Activated CD4-positive, alpha-beta T cell treated with anti-CD3 and anti-CD28 coated beads for 36 hours (primary cell): ENCODE measurements at places on chromosomes 16 and 17. TPM values are rescaled to one million over a fixed set of nuclear protein-coding genes. Genes with fewer than 3 reads are reported as not detected.

DNA sequence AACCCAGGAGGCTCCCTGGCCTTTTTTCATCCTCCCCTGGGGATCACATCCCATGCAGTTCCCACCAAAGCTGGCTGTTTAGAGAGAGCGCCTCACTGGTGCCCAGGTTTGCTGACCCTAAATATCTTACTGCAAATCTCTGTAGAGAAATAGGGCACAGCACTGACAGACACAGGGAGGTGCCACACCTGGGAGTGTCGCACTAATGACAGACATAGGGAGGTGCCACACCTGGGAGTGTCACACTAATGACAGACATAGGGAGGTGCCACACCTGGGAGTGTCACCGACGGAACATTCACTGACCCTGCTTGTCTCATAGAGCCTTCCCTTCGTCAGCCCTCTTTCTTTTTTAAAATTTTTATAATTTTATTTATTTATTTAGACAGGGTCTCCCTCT, 25.6 kb downstream of the UNK start:
- DNase-seq = no peak
- H3K27ac ChIP-seq = no peak overlapping the region
- no peak overlapping the region for H3K4me3 ChIP-seq
- peaks cover 4% of the 10 kb centered on the region for H3K4me1 ChIP-seq
- H3K27me3 ChIP-seq = no peaks in the 10 kb centered on the region

Gene CIBAR2
- total RNA-seq = not detected

DNA sequence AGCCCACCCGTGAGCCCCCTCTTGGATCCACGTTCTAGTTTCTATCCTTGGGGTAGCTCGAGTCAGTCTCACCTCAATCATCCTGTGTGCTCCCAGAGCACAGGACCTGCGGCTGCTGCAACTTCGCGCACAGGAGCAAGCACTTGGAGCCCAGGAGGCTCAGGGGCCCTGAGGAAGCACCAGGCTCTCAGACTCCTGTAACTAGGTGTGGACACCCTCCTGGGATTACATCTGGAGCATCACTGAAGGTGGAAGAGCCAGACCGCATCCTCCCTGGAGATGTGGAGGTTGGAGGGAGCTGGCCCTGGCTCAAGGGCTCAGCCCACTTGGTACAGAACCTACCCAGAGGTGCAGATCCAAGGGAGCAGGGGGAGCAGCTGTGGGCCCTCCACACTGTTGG, 2.7 kb downstream of the HBQ1 start:
- no peak overlapping the region for H3K4me3 ChIP-seq
- H3K36me3 ChIP-seq = peaks cover 4% of the 10 kb centered on the region
- DNase-seq = no peak

DNA sequence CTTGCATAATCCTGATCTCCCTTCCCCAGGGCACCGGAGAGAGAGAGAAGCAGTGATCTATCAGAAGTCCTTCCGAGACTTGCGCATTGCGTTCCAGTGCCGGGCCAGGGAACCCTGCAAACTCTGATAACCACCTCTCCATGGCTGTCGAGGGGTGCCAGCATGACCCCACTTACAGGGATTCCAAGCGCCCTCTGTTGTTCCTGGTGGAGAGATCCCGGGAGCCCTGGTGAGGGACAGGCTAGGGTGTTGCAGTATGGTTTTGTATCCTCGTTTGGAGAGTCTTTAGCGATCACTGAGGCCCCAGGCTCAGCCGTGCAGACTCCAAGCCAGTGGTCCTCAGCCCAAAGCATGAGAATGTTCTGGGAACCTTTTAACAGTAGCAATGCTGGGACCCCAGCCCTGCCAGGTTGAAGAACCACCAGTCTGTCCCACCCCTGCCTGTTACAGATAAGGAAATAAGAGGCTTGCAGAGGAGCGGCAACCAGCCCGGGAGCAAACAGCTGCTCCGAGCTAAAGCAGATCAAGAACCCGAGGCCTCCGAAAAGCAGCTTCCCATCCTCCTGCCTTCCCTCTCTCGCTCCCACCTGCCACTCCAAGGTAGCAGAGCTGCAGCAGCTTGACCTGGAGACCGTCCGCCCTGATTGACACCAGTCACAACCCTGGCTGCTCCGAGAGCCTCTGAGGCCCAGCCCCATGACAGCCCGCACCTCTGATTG, 150.3 kb upstream of the RPL38 start:
- H3K4me3 ChIP-seq = no peak overlapping the region
- peaks cover 8% of the 10 kb centered on the region for H3K27me3 ChIP-seq
- no peak overlapping the region for H3K27ac ChIP-seq
- no peaks in the 10 kb centered on the region for H3K36me3 ChIP-seq

Gene ABI3
- 27.8 TPM for total RNA-seq

Gene CXCL16
- 1.7 TPM for total RNA-seq

DNA sequence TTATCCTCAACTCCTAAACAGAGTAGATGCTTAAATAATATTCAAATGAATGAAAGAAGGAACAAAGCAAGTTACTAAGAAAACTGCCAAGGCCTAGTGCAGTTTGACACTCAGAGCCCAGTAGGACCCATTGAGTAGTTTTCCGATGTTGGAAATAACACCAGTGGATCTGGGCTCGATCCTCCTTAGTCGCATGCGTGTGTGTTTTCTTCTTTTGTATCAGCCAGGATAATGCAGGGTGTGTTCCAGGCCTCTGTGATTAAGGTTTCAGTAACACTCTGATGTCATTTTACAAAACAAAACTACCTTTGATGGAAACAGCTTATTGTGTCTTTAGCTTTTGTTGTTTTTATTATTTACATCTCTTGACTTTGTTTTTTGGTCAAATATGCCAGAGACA, 24.5 kb downstream of the KSR1 start:
- DNase-seq = peak; percentile 22
- H3K4me3 ChIP-seq = peak overlapping the region; percentile 4
- no peaks in the 10 kb centered on the region for H3K27me3 ChIP-seq
- H3K36me3 ChIP-seq = peaks cover 14% of the 10 kb centered on the region
